Karpas-422 (cell line): ENCODE measurements at places on chromosomes 2 and 18.

- DNase-seq, result no peak
Observed at GRCh38 chr2:37631698-37632097, 39.7 kb downstream of the CDC42EP3 start.

DNA sequence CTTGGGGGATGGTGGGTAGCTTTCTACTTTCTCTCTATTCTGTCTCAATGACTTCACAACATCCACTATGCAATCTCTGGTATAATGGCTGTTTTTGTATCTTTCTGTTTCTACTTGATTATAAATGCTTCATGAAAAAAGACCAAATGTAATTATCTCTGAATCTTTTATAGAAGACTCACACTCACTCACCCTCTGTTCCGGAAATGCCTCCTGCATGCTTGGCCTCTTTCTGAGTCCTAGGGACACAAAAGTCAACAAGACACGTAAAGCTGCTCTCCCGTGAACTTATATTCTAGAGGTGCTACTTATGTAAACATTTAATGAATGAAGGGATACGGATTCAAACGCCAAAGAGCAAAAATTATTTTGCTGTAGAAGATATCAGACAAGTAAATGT is 502.2 kb upstream of the SOX11 start:
- DNase-seq, result no peak

GRCh38 chr2:28253543-28253942 is 139.1 kb upstream of the FOSL2 start:
- no peak for DNase-seq

DNA sequence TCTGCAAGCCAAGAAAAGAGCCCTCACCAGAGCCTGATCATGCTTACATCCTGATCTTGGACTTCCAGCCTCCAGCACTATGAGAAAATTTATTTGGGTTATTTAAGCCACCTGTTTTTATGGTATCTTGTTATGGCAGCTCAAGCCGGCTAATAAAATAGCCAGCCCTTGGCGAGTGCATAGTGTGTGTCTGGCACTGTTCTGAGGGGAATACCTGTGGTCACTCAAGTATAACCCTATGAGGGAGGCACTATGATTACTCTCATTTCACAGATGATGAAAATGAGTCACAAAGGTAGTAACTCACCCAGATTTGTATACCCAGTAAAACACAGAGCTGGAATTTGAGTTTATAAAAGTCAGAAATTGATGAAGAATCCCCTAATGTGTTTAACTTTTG is 556.9 kb upstream of the SETBP1 start:
- DNase-seq, result no peak

- no peak for DNase-seq
Observed at GRCh38 chr2:2868085-2868484, 509.5 kb downstream of the EIPR1 start.
